CD4-positive, alpha-beta T cell (primary cell): ENCODE measurements at places on chromosomes 3 and 15.

GRCh38 chr3:41673650-41674049, 288.3 kb downstream of the ULK4 start:
- DNase-seq: no peak

GRCh38 chr15:99100245-99101173, 4.4 kb upstream of the SYNM start:
- DNase-seq: no peak

DNA sequence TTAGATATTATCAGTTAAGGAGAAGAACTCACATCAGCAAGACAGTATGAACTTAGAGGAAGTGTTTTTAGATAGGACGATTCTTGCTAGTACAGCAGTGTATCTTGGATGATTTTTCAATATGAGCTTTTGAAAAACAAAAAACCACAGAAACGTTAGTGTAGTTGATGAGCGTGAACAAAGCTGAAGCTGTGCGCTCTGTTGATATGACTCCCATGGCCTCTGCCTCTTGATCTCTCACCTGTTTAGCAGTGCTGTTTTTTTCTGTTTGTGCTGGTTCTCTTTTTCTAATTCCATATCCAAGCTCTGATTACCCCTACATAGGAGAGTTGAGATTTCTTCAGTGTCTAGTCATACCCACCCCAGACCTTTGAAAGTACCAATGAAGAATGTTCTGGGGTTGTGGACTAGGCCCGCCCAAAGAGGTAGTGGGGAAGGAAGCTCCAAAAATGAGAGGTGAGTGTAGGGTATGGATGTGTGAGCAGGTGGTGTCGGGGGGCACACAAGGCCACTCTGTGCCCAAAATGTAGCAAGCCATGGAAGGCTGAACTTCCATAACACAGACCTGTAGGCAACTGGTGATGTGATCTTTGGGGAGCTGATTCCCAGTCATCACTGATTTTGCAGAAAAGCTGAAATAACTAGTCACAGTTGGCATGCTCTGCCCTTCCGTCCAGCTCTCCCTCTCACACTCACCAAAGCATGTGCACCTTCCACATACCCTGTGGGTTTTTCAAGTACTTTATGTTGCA, 20.0 kb upstream of the CMTM7 start:
- DNase-seq: peak; percentile 34

DNA sequence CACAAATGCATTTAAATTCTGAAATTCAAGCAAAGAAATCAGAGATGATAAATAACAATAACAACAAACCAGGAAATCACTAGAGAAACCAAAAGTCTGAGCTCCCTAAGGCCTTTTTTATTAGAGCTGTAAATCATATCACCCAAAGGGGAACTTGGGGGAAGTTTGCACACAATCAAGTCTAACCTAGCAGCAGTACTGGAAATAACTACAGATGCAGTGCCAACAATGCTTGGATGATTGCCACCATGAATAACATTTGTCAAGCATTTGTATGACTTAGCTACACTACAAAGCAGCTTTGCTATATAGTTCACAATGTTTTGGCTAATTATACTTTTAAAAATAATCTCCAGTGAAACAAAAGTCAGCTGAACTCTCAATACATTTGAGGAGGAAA, 27.8 kb downstream of the SHQ1 start:
- DNase-seq: no peak

GRCh38 chr15:99564221-99565048, 1.3 kb upstream of the MEF2A start:
- DNase-seq: no peak

GRCh38 chr3:145087038-145087437, 1073.9 kb downstream of the PLOD2 start:
- no peak for DNase-seq

DNA sequence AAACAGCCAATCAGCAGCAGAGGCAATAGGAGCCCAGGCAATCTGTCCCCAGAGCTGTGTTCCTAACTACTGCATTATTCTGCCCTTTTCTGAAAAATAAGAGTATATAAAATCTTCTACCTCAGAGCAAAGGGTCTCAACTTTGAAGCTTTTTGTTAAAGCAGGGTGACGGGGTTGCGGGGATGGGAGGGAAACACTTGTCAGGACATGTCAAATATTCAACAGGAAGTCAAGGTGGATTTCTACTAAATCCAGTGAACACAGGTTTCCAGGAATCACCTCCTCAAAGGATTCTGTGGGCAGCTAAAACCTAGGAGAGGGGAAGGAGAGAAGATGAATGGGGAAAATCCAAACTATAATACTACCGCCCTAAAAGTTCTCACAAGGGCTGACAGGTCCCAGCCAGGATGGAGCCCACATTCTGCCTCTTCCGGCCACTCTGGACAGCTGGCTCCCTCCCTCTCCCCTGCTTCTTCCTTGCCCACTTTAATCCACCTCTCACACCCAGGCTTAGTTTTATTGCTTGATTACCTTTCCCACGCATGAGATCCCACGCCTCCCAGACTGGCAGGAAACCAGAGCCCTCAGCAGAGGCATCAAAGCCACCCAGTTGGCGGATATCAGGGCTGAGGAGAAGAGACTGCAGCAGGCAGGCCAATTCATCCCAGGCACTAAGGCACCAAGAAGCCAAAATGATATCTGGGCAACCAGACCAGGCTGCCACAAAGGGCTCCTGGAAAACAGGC, 77.2 kb downstream of the OSBPL10 start:
- DNase-seq: no peak

- DNase-seq: no peak
These were observed 412.3 kb downstream of the ERC2 start for GRCh38 chr3:56055951-56056350.

DNA sequence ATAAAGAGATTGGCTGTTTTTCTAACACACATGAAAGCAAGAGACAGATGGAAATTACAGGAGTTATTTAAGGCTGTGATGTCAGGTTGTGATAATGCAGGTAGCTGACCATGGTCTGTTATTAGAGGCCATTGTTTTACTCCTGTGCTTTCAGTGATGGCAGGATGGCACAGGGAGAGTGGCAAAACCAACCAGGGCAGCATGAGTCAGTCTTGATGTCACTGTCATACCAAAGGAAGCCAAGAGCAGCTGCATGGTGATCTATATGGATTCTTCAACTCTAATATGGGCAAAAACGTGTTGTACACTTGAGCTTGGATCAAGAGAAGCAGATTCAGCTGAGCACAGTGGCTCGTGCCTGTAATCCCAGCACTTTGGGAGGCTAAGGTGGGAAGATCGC, 91.8 kb upstream of the LMOD3 start:
- DNase-seq: no peak

- DNase-seq: no peak
These were observed 25.3 kb downstream of the IL16 start for GRCh38 chr15:81222007-81222406.

- DNase-seq: no peak
These were observed 145.0 kb upstream of the GAP43 start for GRCh38 chr3:115478359-115478758.

DNA sequence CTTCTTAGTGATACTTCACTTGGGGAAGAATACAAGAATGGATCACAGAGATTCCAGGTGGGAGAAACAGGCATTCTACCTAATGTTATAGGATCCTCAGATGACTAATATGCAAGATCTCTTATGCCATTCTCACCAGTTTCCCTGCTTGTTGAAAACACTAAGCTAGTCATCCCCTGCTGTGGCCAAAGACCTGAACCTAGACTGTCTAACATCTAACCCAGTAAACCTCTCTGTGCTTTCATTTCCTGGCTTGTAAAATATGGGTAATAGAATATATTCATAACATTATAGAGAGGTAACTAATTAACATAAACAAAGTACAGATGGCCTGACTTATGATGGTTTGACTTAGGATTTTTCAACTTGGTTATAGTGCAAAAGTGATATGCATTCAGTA, 776.3 kb downstream of the TUSC7 start:
- no peak for DNase-seq

DNA sequence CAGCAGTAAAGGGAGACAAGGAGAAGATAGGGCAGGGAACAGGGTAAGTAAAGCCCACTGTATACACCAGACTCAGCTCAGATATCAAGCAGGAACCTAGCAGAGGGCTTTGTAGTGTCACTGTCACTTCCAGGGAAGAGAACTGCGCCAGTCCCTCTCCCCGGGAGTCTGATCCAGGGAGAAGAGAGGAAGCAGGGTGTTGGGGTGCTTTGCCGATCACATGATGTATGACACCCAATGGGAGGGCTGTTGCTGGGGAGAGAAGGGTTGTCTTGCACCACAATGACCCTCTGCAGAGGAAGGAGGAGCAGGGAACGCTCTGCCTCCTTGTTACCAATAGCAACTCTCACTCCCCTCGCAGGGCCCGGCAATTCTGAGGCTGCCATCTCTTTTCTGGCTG, 147.2 kb upstream of the SLC2A2 start:
- no peak for DNase-seq

GRCh38 chr15:49135911-49136310, 19.5 kb downstream of the COPS2 start:
- DNase-seq: no peak

GRCh38 chr3:130010556-130010955, 36.0 kb downstream of the TRH start:
- DNase-seq: no peak

GRCh38 chr15:69161079-69161877, 843 bp downstream of the GLCE start:
- DNase-seq: peak; percentile 16

DNA sequence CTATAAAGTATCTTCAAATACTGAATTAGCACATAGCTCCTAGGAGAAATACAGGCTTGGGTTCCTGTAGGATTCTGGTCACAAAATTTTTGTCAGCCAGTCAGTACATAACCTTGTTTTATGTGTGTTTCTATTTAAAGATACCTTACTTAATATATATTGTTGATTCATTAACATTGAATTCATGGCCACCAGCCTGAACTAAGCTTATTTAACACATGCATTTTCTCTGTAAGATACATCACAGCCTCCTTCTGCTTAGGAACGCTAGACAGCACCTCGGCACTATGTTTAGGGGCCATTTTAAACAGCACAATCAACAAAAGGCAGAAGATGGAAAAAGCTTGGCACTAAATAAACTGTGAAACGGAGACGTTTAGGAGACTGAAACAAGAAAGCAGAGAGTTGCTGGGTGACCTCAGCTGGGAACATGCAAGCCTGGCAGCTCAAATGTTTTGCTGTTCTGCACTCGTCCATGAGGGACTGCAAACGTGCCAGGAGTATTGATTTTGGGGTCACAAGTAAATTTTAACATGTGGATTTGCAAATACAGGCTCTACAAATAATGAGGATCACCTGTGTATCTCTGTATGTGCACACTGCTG, 432.2 kb upstream of the TPM1 start:
- no peak for DNase-seq

DNA sequence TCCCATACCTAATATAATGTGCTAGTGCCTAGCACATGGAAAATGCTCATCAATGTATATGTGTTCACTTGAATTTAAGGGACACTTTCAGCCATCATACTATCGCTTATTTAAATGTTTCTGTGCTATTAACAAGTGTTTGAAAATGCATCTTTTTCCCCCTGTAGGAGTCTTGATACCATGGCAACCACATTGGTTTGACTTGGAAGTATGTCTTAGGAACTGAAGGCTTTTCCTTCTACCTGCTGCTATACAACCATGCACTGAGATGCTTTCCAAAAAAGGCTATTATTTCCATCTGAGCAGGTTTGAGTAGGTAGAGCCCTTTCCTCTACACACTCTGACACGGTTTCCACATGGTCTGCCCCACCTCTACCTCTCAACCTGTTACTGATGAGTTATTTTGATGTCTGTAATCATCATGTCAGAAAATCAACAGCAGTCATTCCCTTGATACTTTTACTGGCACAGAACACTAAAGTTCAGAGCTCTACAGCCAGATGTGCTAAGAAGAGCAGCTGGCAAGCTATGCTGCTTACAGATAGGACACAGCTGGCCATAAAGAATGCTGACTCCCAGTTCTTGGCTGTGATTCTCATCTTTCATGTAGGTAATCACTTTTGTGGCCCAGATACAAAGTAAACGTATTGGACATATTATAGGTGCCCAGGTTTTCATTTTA, 59.3 kb downstream of the RYR3 start:
- no peak for DNase-seq

DNA sequence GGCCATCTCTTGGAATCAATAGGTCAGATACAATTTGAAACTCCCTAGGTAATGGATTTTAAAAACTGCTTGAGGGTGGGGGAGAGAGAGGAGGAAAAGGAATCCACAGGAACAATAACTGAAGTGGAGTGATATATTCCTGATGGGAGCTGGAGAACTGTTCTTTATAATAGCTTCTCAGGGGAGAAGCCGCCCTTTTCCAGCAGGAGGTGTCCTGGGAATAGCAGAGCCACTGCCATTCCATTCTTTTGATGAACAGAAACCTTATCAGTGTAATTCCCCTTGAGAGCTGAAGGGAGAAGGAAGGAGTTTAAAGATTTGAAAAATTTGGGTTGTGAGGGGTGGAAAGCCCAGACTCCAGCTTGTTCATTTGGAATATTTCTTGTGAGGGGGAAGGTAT, 504.9 kb upstream of the DPH6 start:
- DNase-seq: no peak

DNA sequence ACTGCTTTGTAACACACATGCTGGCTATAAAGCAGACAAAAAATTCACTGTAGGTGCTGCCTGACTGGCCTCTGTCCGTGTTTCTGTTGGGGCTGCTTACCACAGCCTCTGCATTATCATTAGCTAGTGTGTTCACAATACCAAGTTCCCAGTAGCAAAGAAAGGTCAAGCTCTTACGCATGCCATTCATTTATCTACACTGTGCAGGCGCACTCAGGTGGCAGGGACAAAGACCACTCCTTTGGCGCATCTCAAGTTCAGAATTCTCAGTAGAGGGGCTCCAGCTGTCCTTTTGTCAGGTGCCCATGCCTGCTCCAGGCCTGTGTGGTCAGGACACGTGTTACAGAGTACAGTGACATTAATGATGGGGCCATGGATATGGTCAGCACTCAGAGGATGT, 22.3 kb downstream of the MLH1 start:
- DNase-seq: no peak

DNA sequence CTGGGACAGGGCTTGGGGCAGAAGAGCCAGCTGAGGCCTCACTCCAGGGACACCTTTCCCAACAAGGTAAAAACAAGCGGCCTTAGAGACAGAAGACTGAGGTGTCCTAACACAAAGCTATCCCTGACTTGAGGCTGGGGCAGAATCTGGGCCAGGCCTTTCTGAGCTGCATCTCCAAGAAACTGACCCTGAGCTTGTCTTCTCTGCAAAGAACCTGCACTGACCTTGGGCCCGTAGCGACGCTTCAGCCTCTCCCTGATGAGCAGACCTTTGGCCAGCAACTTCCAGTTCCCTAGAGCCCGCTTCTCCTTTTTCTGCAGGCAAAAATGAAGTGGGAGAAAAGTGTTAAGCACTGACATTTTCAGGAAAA, 22.2 kb downstream of the TMEM43 start:
- no peak for DNase-seq

GRCh38 chr15:78079298-78080087, 2.0 kb upstream of the TBC1D2B start:
- no peak for DNase-seq

DNA sequence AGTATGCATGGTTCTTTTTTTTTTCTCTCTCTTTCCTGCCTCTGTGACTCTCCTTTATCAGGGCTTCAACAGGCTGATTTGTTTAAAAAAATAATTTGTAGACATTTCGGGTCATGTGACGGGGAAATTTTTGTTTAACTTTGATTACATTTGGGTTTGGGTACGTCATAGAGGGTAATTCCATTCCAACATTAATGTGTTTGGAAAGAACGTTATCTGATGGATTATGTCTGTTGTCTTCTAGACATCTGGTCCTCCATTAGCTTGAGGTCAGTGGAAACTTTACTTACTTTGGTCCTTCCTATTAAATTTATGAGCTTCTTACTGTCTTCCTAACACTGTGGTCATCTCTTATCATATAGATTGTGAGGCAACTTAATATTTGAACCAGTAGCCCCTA, 80.9 kb downstream of the STT3B start:
- DNase-seq: no peak
